Inflammatory macrophage treated with lipopolysaccharide for 4 hours (primary cell): ENCODE measurements at places on chromosomes 11 and 22.

- no peak for DNase-seq
Observed at GRCh38 chr11:60985501-60985900, 14.0 kb downstream of the CD6 start.

GRCh38 chr11:62466444-62466843 is 47.6 kb downstream of the SCGB1A1 start:
- no peak for DNase-seq

DNA sequence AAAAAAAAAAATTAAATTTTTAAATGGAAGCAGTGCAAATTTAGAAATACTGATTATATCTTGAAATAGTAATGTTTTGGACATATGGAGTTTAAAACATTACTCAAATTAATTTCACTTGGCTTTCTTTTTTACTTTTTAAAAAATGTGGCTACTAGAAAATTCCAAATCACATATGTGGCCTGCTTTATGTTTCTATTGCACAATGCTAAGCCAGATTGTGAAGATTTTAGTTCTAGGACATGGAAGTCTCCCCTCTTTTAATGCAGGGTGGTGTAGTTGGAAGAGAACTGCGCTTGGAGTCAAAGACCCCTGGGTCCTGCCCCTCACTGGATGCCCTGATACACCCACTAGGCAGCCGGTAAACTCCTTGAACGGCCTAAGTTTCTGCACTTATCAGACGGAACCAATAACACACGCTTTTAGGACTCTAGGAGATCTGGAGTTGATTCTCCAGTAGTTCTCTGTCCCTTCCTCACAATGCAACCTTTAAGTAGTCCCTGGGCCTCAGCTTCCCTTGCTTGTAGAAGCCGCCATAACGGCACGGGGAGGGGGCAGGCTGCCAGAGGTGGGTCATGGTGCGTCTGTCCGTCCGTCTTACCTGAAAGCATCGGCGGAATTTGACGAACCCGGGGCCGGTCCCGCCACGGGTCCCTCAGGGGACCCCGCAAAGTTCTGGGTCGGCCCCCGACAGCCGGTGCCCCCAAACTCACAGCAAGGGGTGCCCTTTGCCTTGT is 505 bp downstream of the FAM227A start:
- DNase-seq = no peak

- peak; percentile 96 for DNase-seq
Observed at GRCh38 chr22:36913427-36914389, at the start of gene CSF2RB. CSF2RB (plus strand) TSS chr22:36913628; CDS start chr22:36922208, 8,580 bp downstream.

DNA sequence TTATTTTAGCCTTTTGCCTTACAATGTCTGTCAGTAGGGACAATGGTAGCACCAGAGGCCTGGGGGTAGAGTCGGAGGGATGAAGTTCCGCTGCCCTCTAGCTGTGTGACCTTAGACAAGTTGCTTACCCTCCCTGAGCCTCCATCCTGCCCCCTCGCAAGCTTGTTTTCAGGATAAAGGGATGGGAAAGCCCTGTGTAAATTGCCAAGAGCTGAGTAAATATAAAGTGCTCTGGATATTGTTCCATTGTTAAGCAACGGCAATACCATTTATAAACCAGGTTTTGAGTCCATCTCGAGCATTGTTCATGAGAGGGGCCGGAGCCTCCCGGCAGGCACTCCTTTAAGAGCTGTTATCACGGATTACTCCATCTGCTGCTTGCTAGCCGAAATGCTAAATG is 72.9 kb downstream of the ZBTB16 start:
- no peak for DNase-seq

DNA sequence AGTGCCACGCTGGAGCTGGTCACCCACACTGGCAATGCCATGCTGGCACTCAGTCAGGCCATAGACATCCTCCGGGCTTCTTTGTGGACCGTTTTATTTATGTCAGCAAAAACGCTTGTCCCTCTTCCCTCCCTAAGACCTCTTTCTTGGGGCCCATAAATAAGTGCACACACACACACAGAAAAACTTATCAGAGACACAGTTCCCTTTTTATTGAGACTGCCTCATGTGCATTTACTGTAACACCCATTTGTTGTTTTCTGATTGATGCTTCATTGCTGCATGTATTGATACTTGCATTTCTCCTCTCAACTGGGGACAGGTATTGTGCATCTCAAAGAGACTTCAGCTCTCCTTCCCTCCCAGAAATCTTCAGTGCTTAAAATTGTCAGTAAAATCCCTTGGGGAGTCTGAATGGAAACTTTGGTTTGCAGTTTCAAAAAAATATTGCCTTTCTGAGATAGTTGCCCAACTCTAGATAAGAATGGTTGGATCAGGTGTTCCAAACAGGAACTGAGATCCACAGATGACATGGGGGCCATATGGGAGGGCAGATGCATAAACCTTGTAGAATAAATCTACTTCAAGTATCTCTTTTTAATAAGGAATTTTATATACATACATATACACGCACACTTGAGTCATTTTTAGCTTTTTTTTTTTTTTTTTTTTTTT is 50.9 kb downstream of the PPP2R1B start:
- DNase-seq = no peak

DNA sequence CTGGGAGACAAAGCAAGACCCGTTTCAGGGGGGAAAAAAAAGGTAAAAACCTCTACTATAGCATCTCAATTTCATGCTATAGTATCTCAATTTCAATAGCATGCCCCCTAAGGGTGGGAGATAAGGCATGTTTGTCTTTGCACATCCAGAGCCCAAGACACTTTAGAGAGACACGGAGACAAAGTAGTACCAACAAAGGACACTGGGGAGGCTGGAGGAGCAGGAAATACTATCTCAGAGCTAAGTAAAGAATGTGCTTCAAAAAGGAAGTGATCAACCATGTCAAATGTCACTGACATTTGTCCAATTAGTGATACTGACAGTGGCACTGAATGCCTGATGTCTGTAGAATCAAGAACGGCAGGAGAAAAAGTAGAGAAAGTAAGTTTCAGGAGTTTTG is 68.6 kb downstream of the RRAS2 start:
- no peak for DNase-seq

DNA sequence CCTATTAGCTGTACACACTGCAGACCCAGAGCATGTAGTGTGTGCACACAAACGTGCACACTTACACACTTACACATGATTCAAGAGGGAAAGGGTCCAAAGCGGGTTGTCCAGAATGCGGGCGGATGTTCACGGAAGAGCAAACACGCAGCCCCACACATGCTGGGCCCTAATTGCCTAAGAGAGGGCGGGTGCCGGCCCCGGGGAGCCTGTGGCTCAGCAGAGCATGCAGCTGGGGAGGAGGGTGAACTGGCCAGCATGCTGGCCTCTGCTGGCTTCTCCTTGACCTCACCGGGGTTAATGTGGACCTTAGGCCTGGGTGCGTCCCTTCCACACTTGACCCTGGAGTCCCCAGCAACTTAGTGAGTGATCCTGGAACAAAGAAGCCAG is 816.3 kb downstream of the BRD1 start:
- DNase-seq = no peak

- DNase-seq = peak; percentile 83
Observed at GRCh38 chr11:46360878-46361277, 13.6 kb downstream of the DGKZ start.

GRCh38 chr11:75189108-75189507 is 38.2 kb downstream of the SLCO2B1 start:
- DNase-seq = peak; percentile 83

GRCh38 chr11:43818220-43818619 is 62.4 kb upstream of the ALKBH3 start:
- no peak for DNase-seq

DNA sequence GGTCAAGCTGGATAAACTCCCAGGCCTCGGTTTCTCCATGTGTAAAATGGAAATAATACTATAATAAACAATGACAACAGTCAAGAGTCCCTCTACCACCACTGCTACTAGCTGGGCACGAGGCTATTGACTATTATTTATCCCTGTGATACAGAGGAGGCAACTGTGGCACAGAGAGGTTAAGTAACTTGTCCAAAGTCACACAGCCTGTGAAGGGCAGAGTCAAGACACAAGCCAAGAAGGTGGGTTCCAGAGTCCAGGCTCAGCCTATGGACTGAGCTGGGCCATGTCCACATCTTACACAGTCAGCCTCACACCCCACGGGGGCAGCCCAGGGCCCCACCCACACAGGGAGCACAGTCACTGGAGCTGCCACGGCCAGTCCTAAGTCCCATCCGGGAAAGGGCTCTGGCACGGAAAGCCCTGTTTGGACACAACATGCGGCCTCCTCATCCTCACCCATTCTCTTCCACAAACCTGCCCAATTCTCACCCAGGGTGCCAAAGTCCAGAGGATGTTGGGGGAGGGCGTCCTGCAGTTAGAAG is 384.0 kb downstream of the SHANK2 start:
- no peak for DNase-seq

GRCh38 chr11:107397357-107397756 is 60.3 kb downstream of the CWF19L2 start:
- DNase-seq = no peak

DNA sequence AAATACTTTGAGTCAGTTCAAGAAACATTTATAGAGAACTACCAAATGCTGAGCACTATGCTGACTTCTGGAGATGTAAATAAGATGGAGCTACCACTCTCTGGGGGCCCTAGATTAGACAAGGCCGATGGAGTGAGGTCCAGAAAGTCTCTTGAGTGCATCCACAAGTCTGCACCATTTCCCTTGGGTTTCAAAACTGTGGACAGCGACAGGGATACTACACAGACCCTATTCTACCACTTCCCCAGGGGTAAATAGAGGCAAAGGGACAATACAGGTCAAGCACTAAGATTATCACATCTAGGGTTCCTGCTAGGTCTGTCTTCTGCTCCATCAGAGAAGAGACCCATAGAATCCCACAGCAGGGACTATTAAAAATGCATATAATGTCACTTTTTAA is 183.2 kb downstream of the GRIA4 start:
- DNase-seq = no peak

DNA sequence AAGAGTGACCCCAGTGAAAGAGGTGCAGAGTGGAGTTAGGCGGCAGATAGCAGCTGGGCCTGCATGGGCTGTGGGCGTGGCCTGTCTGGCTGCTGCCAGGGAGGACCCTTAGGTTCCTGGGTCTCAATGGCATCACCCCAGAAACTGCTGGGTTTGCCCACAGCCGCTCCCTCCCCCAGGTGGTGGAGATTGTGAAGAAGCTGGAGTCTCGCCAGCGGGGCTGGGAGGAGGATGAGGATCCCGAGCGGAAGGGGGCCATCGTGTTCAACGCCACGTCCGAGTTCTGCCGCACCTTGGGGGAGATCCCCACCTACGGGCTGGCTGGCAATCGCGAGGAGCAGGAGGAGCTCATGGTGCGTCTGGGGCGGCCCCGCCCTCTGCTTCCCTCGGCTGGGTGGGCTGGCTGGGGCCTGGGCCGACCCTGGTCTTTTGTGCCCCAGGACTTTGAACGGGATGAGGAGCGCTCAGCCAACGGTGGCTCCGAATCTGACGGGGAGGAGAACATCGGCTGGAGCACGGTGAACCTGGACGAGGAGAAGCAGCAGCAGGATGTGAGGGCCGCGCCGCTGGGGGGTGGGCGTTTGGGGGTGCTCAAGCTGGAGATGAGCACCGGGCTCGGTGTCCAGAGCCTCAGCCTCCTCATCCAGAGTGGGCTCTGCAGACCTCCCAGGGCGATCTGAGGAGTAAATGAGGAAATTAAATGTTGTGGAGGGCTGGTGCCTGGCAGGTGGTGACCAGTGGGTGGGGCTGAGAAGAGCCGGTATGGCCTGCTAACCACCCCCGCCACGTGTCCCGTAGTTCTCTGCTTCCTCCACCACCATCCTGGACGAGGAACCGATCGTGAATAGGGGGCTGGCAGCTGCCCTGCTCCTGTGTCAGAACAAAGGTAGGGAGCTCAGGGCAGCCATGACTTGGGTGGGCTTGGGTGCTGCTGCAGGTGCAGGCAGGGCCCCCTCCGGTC is 15.0 kb downstream of the SART1 start:
- DNase-seq = no peak

DNA sequence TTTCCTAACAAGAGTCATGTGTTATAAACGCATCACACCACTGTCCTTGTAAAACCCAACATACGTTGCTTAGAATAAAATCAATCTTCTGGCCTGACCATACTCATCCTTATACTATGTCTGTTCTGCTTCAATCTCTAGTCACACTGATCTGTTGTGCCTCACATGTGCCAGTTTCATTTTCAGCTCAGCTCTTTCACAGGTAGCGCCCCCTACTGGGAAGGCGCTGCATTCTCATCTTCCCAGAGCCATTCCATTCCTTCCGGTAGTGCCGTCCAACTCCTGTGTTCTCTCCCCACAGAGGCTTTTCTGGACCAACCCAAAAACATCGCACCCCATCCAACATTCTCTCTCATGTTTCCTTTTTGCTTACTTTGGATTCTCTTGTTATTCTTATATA is 22.2 kb downstream of the CASP5 start:
- peak; percentile 25 for DNase-seq

- no peak for DNase-seq
Observed at GRCh38 chr22:49433717-49434611, 393.7 kb downstream of the BRD1 start.

- DNase-seq = no peak
Observed at GRCh38 chr11:12801976-12802375, 127.8 kb downstream of the TEAD1 start.

DNA sequence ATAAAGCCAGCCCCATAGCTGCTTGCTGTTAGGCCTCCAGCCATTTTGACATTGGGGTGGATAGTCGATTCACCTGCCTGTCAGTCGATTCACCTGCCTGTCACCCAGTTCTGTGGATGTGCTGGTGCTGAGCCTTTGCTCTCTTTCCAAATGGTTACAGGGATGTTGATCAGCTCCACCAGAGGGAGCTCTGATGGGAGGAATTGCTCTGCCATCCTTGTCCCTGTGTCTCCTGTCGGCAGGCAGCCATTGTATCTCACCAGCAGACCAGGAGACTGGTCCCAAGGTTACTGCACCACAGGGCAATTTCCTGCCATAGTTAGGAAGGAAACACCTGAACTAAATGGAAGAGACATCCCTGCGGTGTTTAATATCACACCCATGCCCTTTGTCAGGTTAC is 6.1 kb downstream of the MPEG1 start:
- peak; percentile 63 for DNase-seq

- DNase-seq = no peak
Observed at GRCh38 chr22:35995348-35995747, 33.3 kb downstream of the RBFOX2 start.

DNA sequence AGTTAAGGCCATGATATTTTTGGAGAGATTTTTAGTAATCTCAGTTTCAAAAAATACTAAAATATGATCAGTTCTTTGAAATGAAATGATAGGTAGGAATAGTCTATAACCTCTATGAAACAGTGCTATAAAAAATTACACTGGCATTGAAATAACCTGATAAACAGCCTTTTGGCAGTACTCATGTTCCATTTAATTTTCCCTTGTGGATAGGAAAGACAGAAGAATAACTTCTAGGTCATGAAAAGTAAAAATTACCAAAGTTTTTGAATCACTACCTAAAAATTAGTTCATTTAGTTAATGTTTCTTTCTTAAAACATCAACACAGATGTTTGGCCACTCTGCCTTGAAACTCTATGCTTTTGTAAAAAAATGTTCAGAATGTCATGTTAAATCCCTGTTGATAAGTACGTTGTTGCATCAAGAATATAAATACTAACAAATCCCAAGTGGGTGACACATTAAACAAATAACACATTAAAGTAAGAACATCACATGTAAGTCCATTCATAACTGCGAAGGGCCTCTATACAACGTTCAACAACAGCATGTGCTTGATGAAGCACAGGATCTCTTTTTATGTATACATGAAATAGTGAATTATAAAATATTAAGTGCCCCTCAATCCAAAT is 290.2 kb downstream of the SWAP70 start:
- no peak for DNase-seq

- DNase-seq = peak; percentile 22
Observed at GRCh38 chr11:86460461-86461385, 86.0 kb downstream of the CCDC81 start.

- no peak for DNase-seq
Observed at GRCh38 chr22:44881624-44882023, 128.2 kb downstream of the PHF21B start.

GRCh38 chr22:41752011-41752970 is 48.2 kb upstream of the CCDC134 start:
- peak; percentile 66 for DNase-seq
